ENCODE measurements at places on chromosomes 12 and 14.

- no peak for DNase-seq
These were observed 17.5 kb upstream of the ERGIC2 start for GRCh38 chr12:29398495-29398894.

GRCh38 chr12:29314416-29314815 is 66.6 kb downstream of the ERGIC2 start:
- no peak for DNase-seq

- DNase-seq, result peak; percentile 41
These were observed 2.3 kb upstream of the NOP2 start for GRCh38 chr12:6570264-6570887.

DNA sequence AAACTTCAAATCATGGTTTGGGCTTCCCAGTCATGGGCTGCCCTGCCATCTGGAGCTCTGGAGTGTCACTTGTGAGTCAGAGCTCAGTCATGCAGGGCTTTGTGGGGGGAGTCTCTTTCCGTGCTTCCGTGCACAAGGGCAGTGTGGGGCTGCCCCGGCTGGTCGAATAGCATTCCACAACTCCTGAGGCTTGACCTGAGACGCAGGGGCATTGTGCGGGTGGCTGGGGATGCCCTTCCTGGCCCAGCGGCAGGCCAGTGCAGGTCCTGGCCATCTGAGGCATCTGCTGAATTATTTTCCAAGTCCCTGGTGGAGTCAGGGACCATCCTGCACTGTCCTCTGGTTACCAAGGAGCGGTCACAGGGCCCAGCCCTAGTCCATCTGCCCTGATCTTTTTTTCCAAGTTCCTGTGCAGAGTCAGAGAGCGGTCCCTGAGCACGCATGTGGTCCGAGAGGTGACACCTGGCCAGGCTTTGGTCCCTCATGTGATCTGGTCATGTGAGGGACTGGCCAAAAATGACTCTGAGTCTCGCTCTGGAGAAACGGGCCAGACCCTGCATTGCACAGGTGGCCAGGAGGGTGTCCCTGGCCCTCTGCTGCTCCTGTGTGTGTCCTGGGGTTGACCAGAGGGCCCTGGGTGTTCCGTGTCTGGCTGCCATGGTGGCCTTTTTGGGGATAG is 167.0 kb upstream of the ALG10B start:
- DNase-seq, result no peak
